ENCODE measurements at places on chromosomes 5 and 9.

DNA sequence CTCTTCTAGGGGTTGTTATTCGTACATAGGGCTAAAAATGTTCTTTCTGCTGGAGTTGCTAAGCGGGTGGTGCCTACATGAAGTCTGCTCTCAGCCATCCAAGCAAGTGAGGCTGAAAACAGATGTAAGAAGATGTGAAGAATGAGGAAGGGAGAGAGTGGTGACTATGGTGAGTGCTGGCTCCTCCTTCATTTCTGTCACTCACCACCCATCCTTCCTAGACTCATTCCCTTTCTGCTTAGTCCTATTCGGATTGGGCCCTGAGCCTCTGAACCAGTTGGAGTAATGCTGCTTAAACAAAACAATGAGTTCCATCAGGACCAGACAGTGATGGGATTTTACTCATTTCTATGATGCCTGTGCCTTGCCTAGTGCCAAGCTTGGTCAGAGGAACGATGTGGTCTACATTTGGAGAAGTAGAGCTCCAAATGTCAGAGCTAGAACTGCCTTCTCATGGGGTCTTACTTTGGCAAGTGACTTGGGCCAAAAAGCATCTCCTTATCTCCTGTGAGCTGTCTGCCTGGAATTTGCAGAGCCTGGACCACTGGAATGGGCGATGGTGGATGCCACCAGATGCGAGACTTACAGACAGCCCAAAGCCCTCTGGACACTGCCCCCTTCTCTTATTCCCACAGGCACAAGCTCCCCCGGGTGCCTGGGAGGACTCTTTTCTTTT, 192.9 kb downstream of the FBXL7 start:
- no peak for DNase-seq

DNA sequence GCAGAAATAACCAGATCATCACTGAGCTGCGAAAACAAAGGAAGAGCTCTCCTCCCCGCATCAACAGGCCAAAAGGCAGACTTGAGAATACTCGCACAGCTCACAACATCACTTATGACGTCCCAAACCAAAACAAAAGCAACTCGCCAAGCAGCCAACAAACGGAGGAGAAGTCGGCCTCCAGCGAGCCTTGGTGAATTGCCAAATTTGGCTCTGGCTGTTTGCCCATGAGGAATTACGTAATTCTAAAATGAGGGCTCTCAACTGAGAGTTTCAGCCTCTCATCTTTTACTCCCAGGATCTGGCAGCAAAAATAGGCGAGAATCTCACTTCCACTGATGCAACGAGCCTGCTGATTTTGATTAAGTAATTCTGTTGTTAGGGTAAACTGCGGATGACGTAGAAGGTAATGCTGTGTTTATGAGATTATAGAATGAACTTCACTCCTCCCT, 51.7 kb upstream of the SEMA6A start:
- peak; percentile 73 for DNase-seq

DNA sequence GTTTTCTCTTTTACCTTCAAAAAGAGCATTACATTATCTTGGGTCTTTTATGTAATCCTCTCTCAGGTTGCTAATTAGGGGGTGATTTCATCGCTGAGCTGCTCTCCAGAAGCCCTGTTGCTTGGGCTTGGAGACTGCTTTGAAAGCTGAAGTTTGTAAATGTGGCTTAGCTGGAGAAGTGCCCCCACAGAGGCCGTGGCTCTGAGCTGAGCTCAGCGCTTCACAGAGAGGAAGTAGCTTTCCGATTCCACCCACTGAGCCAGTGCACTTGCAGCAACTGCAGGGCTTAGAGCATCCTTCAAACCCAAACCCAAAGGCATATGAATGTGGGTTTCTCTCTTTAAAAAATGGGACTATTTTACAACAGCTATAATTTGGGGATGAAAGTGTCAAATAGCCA, 13.7 kb upstream of the NXNL2 start:
- DNase-seq: no peak

- no peak for DNase-seq
Observed at GRCh38 chr5:67156976-67157583, 39.5 kb downstream of the CD180 start.

- DNase-seq: no peak
Observed at GRCh38 chr9:127832248-127832647, 22.2 kb downstream of the ENG start.

GRCh38 chr9:97651646-97652045, 18.0 kb downstream of the NCBP1 start:
- no peak for DNase-seq

DNA sequence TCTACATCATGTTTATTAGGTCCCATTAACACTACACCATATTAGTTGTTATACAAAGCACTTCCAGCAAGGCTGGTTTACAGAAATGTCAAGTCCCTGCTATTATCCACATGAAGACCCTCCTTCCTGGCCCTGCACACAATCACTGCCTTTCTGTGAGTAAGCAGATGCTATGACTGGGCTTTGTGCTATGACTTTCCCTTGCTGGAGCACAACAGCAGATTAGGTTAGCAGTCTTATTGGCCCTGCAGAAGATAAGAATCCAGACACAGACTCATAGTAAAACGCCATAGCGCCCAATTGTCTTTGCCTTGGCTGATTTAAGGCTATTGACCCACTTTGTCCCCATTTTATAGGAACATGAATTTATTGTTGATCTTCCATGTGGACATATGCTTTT, 228.9 kb upstream of the ACTBL2 start:
- DNase-seq: no peak

- no peak for DNase-seq
Observed at GRCh38 chr9:73680831-73681230, 529.2 kb downstream of the ANXA1 start.

DNA sequence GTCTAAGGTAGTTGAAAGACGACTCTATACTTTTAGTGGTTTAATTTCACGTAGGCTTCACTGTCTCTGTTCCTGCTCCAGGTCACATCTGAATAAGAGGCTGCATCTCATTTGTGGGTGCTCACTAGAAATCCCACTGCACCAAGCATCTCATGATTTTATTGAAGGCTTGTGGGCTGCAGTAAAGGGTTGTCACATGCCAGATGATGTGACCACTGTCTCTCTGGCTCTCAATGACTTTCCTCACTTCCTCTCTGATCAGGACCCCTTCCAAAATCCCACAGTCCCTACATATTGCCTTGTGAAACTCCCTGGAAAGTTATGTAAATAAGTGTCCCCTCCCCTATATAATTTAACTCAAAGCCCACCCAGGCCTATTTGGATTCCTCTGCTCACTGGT, 8.9 kb upstream of the ZCCHC10 start:
- no peak for DNase-seq

GRCh38 chr9:129435291-129435690, 185.6 kb downstream of the C9orf50 start:
- no peak for DNase-seq

- no peak for DNase-seq
Observed at GRCh38 chr9:91933556-91934352, 16.3 kb downstream of the ROR2 start.

DNA sequence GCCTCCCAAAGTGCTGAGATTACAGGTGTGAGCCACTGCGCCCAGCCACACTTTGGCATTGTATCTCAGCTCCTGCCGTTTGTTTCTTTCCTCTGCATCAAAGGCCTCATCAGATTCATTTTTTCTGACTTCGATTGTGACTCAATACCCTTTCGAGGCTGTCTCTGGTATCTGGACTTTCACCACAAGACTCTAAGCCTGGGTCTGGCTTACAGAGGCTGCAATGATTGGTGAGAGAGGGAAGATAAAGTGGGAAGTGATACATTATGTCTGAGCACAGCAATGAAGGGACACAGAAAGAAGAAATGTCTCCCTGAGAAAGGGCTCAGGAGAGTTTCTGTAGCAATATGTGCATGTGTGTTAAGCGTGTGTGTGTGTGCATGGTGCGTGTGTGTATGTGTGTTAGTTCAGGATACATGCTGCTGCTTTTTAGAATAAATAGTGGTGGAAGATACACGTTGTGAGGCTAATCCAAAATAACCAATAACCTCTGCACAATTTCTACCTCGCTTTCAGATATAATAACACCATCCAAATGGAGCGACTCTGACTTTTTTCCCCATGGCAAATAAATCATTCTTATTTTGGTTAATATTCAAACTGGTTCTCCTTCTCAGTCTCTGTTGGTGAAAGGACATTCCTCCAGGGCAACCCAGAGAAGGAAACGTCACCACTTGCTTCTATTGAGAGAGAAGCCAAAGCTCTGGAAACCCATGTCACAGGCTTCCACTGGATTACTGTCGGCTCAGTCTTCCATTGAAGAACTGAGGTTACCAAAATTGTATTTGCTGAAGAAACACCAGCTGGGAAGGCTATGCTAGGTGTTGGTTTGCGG, 8.1 kb upstream of the DAB2 start:
- DNase-seq: no peak

GRCh38 chr9:69811351-69811868, 9.2 kb upstream of the CFAP95 start:
- DNase-seq: no peak

- DNase-seq: no peak
Observed at GRCh38 chr5:159891371-159891770, 24.9 kb upstream of the ADRA1B start.

- DNase-seq: no peak
Observed at GRCh38 chr5:50866415-50866814, 200.0 kb downstream of the PARP8 start.

- DNase-seq: no peak
Observed at GRCh38 chr9:120242116-120242811, 337.7 kb downstream of the CDK5RAP2 start.

GRCh38 chr9:12095931-12096330, 597.3 kb upstream of the TYRP1 start:
- no peak for DNase-seq

DNA sequence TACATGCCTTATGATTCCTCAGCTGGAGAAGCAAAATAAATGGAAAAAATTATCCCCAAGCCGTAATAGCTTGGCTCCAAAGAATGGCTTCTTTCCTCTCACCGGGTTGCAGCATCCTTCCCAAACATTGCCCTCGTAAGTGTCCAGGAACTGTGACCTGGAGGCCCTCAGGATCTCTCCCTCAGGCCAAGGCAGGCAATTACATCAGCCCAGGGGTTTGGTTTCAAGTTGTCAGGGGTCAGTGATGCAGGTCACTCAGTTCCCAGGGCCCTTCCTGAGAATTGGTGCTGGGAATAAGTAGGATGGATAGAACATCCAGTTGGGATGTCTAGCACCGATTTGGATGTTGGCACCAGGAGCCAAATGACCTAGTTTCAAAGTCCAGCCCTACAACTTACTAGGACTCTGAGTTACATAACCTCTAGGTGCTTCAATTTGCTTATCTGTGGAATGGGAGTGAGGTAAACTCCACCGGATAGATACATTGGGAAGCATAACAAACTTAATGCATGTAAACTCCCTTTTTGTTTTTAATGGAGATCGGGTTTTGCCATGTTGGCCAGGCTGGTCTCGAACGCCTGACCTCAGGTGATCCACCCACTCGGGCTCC, 133.5 kb upstream of the DAP start:
- DNase-seq: no peak

- DNase-seq: no peak
Observed at GRCh38 chr9:119343059-119343990, 25.9 kb downstream of the BRINP1 start.

DNA sequence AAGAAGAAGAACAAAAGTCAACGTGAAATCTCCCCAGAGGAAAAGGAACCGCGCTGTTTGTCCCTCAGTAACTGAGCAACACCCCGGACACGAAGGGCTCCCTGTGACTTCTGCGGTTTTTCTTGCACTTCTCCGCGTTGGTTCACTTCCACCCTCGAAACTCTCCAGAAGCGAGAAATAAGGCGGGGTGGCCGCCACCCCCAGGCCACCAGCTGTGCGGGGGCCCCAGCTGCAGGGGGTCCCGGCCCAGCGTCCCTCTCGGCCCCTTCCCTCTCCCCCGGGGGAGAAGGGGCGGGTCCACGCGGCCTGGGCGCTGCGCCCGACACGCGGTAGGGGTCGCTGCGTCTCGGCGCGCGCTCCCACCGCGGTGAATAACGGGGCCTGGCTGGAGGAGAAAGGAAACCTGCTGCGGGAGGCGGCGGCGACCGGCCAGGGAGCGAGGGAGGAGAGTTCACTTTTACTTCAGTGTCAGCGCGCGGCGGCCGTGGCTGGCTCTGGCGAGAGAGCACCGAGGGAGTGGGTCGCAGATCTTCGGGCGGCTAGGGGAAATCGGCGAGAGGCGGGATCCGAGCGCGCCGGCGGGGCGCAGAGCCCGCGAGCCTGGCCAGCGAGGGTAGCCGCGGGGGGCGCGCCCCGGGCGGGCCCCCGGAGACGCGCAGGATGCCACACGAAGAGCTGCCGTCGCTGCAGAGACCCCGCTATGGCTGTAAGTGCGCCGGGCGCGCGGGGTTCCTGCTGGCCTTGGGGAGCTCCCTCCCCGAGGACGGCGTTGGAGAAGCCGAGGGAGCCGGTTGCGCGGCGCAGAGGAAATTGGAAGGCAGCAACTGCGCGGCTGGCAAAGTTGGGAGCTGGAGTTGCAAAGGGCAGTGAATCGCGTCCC, at the start of gene IQGAP2:
Gene IQGAP2 (plus strand): TSS at position 400 of the 880 bp plus-strand sequence. CDS start 261 bp downstream, at position 661.
- peak; percentile 81 for DNase-seq

DNA sequence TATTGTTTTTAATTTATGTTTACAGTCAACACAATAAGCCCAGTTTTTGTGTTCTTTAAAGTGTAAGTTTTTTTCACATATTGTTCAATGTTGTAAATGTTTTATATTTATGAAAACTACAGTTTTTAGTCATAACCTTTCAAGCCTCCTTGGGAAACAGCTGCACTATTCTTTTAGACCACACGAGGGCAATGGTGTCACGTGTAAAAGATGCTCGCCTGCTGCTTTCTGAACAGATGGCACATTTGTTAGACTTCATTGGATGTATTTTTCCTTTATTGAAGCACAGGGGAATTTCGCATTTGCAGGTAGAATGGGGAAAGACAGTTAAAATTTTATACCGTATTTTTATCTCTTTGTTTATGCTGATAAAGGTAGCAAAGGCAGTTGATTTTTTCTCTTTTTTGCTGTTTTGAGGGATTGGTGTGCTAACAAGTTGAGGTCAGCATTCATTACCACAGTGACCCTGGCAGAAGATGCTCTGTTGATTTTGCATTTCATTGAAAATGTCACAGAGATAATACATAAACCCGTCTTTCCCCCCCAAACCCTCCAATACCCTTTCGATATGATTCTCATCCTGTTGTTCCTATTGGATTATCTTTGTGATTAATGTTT, 59.0 kb downstream of the MAT2B start:
- peak; percentile 70 for DNase-seq

DNA sequence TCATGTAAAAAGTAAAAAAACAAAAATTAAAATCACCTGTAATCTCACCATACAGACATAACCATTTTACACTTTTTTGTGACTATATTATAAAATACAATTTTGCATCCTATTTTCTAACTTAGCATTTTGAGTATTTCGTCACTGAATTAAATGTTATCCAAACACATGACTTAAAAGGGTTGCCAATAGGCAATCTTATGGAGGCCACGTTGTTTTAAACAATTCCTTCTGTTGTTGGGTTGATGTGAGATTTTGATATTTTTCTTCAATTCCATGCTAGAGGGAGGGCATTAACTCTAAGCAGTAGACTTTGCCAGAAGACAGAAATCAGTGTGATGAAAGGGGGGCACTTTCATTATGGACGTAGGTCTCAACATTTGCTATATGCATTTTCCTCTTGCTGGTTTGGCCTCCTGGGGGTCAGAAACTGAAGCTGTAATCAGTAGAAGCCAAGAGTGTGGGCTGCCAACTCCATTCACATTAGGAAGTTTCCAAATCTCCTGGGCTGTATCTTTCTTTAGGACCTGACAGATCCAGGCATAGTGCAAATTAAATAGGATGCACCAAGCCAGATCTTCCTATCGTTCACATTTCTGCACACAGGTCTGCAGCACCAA, 614.2 kb upstream of the CLINT1 start:
- DNase-seq: no peak

- DNase-seq: peak; percentile 65
Observed at GRCh38 chr5:16550316-16550952, 66.4 kb downstream of the RETREG1 start.

Data from colonic mucosa (tissue), 4 donors.